ENCODE measurements at places on chromosomes 7 and 10.

DNA sequence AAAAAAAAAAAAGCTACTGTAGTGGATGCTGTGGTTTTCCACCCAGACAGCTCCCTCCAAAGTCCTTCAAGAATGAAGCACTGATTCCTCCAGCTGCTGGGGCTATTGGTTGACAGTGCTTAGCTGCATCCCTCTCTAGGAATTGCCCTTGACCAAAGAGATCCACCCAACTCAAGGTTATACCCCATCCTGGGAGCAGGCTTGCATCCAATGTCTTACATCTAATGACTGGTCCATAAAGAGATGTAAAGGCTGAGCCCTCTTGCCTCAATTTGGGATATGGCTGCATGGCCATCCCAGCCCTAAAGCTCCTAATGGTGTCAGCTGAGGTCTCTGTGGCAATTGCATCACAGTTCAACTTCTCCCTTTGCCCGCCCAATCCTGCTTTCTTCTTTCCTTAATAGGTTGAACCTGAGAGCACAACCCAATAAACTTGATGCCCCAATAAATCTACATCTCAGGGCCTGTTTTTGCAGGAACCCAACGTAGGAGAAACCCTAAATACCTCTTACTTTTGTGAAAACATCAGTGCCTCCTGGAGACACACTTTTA lies 4.4 kb downstream of the GPR37 start:
- DNase-seq: no peak

GRCh38 chr7:22477876-22478450 lies 22.0 kb downstream of the STEAP1B start:
- no peak for DNase-seq

GRCh38 chr7:159036916-159037605 lies 107.6 kb downstream of the VIPR2 start:
- DNase-seq: no peak

GRCh38 chr10:28326516-28327490 lies 23.9 kb upstream of the MPP7 start:
- no peak for DNase-seq

GRCh38 chr10:59098831-59099452 lies 77.5 kb upstream of the PHYHIPL start:
- no peak for DNase-seq

DNA sequence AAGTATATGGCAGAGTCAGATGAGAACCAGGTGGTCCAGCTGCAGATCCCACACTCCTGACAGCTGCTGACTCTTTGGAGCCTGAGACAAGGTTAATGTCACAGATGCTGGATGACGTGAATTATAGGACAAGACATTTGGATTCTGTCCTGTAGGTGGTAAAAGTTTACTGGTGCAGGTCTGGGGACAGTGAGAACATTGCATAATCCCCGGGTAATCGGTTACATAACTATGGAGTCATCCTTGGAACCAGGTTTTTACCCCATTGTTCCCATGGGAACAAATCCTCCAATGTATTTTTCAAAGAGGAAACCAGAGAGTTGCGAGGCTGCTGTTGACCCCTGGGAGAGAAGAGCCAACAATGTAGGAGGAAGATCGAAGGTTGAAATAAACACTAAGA lies 27.5 kb upstream of the ZCCHC24 start:
- peak; percentile 39 for DNase-seq

GRCh38 chr10:88150339-88150738 lies 286.9 kb downstream of the PTEN start:
- DNase-seq: no peak

GRCh38 chr10:105727131-105727530 lies 1086.0 kb downstream of the SORCS3 start:
- no peak for DNase-seq

DNA sequence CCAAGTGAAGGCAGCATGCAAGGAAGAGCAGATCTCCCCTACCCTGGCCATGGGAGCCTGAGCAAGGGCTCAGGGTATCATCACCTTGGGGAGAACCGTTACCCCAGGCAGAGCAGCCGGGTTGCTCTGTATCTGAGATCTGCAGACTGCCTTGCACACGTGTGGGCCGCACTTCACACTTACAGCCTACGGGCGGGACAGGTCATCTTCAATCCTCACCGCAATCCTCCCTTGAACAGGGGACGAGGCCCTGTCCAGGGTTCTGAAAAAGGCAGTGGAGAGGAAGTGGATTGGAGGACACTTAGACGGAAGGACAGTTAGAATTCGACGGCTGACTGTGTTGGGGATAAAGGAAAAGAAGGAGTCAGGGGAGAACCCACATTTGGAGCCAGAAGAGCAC lies 51.4 kb downstream of the NPS start:
- DNase-seq: no peak

DNA sequence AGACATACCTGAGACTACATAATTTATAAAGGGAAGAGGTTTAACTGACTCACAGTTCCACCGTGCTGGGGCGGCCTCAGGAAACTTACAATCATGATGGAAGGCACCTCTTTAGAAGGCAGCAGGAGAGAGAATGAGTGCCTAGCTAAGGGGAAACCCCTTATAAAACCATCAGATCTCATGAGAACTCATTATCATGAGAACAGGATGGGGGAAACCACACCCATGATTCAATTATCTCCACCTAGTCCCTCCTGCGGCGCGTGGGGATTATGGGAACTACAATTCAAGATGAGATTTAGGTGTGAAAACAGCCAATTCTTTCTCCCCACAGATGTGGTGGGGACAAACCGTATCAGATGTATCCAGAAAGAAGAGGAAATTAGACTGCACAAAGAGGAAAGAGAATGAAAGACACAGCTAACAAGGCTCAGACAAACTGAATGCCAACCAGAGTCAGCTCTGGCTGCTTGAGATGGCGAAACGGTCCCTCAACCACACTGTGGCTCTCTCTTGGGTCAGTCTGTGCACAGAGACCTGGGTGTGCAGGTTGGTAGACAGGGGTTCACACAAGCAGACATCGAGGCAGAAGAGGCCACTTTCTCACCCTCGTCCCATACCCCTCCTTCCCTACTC lies 375.6 kb downstream of the SFMBT2 start:
- no peak for DNase-seq

- peak; percentile 46 for DNase-seq
Observed at GRCh38 chr10:3987143-3987974, 202.3 kb upstream of the KLF6 start.

DNA sequence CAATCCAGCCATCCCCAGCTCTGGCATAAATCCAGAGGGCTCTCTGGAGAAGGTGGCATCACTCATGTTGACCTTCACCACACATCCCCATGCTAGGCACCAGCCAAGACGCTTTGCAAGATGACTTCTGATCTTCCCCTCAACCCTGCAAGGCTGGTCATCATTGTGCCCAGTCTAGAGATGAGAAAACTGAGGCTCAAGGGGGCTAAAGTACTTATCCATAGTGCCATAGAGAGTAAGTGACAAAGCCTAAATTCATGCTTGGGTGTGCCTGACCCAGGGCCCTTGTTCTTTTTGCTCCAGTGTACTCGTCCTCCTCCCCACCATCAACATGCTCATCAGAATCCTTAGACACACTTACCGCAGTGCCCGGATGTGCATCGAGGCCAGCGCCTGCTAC lies 1.7 kb upstream of the C10orf105 start:
- DNase-seq: no peak

DNA sequence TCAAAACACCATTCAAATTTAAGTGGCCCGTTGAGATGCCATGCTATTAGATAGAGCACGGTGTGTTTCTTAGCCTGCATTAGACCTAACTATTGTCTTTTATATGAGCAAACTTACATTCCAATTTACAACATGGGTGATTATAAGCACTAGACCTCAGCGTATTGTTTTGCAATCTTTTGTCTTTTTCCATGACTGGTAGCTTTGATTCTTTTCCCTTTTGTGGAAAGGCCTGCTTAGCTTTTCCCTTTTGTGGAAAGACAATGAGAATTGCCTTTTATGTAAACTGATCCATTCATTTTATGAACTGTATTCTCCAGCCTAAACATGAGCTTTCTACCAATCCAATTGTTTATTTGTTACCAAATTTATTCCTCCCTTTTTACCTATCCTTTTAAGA lies 823.1 kb downstream of the CCSER2 start:
- DNase-seq: no peak

- no peak for DNase-seq
Observed at GRCh38 chr7:142440906-142441411, 183.1 kb upstream of the PRSS58 start.

DNA sequence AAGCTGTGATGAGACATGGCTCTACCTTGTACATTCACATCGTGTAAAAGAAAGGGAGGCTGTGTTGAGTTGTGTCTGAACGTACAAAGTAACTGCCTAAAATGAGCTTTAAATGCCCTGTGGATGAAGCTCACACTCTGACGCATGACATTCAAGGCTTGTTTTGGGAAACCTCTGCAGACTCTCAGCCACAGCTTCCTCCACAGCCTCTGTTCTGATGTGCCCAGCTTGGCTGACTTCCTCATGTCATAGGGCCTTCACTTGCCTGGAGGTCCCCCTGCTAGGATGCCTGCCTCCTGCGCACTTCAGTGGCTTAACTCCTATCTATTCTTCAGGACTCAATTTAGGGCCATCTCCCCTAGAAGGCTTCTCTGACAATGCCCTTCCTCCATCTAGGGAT lies 230.0 kb upstream of the HABP2 start:
- DNase-seq: no peak

DNA sequence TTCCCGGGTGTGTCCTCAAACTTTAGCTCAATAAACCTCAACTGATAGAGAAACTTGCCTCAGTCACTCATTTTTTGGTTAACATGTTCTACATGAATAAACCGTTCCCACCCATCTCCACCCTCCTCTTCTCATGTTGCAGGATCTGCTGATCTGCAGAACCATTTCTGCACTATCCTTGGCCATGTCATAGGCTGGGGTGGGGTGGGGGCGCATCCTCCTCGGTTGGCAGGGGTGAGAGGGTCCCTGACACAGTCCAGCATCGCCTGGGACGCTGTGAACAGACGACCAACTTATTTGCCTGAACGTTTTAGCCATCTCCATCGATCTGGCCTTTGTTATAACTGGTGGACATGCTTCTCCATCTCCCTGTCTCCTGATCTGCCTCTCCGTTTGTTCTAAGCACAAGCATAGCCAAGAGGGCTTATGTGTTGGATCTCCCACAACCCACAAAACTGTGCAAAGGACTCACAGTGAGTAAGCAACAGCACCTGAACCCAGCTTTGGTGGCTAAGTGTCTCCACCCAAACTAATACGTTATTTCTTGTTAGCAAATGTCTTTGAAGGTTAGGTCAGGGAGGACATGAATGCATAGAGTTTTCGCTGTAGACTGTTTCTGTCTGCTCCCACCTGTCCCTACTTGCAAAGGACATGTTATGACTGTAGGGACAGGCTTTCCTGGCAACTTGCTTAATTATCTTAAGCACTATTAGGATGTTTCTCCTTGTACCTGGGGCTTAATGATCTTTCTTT lies 51.7 kb downstream of the PRKCQ start:
- DNase-seq: no peak

- DNase-seq: no peak
Observed at GRCh38 chr7:25359471-25360059, 131.3 kb upstream of the NPVF start.

DNA sequence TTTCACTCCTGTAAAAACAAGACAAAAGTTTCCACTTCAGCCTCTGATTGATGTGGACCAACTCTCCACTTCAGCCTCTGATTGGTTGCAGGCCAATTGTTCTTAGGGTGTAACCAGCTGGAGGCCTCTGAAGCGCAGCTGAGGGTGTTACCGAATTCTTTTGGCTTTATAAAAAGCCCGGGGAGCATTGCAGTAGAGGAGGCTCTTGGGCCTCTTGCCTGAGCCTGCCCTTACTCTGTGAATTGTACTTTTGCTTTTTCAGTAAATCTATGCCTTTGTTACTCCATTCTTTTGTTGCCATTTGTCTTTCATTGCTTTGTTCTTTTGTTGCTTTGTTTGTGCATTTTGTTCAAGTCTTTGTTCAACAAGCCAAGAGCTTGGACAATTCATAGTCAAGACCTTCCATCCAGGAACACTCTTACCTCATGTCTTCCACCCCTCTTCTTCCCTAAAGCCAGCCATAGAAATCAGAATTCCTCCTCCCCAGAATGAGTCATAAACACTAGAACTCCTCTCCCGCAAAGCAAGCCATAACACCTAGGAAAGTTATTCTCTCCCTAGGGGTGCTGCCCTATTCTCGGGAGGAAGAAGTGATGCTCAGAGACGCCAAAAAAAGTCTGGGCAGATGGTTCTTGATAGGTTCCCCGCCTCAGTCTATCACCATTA lies 53.5 kb upstream of the ARMC3 start:
- DNase-seq: no peak

DNA sequence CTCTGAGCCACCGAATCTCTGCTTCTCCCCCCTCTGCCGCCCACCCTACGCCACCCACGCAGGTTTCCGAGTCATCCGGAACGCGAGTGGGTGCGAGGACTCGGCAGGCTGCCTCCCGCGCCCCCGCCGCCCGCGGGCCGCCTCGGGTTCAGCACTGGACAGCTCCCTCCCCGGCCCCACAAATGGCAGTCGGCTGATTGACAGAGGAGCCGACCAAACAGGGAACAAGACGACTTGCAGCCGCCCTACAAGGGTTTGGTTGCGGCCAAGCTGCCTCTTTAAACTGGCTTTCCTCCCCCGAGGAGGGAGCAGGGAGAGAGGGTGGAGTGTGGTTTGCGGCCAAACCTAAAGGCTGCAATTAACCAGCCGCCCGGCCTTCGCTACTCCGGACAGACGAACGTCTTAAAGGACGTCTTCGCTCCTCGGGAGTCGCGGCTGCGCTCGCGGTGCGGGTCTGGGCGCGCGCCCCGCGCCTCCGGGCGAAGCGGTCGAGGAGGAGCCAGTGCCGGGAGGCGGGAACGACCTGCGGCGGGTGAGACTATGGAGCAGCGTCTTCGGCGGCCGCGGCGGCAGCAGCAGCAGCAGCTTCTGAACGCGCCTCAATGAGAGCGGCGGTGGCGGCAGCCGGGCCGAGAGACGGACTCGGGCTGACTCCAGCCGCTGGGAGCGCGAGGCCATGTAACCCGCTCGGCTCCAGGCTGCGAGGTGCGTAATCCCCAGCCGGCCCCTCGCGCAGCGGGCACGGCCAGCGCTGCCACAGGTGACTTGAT lies at the start of gene GPR158:
GPR158 (plus strand) TSS at position 541 of the 770 bp plus-strand sequence. CDS start 420 bp downstream, outside the sequence.
- peak; percentile 22 for DNase-seq

DNA sequence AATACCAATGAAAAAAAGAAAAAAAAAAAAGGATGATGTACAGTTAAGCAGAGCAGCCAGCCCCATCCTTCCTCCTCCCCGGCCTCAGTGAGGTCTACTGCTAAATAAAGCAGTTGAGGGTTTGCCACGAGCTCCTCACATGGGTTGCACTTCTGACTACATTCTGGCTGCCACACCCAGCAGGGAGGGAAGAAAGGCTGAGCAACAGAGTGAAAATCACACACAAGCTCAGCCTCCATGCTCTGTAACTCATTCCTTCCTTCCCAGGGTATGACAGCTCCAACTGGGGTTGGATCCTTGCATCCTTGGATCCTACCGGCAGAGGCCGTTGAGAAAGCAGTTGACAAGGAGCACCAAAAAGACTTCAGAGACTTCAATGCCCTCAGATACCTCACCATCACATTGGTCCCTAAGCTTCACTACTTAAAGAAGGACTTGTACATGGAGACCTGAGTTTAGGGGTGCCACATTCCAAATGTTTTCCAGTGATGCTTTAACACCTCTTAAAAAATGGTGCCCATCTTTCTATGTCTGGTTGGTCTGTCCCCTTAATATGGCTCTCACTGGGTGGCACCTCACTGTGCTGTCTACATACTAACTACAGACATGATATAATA lies 52.9 kb upstream of the PIK3CG start:
- no peak for DNase-seq
